ENCODE measurements at places on chromosomes 5 and 9. TPM values are rescaled to one million over a fixed set of nuclear protein-coding genes. Genes with fewer than 3 reads are reported as not detected.

The ADAMTS16 gene
- total RNA-seq, result 0.17 TPM

The STPG3 gene
- total RNA-seq, result 0.66 TPM

The CMYA5 gene
- total RNA-seq, result 11.2 TPM

The MAMDC2 gene
- 3.2 TPM for total RNA-seq

The DOCK2 gene
- 3.1 TPM for total RNA-seq

The UNC5A gene
- not detected for total RNA-seq

The SLC6A18 gene
- total RNA-seq, result not detected

The PGGT1B gene
- 13.4 TPM for total RNA-seq
